ENCODE measurements at places on chromosomes 3 and 15. TPM values are rescaled to one million over a fixed set of nuclear protein-coding genes. Genes with fewer than 3 reads are reported as not detected.

GRCh38 chr15:91302588-91303439 lies 202.8 kb downstream of the SV2B start:
- no peak for DNase-seq

- no peak for DNase-seq
Observed at GRCh38 chr15:81758818-81759284, 287.0 kb downstream of the MEX3B start.

DNA sequence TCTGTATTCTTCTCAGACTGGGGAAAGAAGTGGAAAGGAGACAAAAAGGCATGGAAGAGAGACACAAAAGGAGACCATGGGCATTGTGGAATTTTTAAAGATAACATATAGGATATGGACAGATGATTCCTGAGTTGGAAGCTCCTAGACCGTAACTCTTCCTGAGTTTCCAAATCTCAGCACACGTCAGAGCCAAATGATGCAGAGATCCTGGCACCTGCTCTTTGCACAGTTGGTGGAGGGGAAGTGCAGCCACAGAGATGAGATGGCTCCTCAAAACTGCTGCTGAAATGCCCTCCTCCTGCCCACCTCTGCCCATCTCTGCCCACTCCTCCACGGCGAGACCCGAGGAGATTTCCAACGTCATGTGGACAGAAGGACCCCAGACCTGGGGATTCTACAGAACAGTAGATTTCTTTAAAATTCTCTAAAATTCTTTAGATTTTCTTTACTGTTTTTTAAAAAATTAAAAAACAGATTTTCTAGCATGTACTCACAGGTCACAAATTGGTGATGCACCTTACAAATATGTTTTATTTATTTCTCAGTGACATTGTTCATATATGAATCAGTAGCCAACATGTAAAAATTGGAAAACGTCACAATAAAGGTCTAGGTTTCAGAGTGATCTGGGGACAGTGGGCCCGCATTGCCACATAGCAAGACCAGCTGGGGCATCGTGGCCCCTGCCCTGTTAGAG lies 8.1 kb downstream of the CPN2 start:
- no peak for DNase-seq

DNA sequence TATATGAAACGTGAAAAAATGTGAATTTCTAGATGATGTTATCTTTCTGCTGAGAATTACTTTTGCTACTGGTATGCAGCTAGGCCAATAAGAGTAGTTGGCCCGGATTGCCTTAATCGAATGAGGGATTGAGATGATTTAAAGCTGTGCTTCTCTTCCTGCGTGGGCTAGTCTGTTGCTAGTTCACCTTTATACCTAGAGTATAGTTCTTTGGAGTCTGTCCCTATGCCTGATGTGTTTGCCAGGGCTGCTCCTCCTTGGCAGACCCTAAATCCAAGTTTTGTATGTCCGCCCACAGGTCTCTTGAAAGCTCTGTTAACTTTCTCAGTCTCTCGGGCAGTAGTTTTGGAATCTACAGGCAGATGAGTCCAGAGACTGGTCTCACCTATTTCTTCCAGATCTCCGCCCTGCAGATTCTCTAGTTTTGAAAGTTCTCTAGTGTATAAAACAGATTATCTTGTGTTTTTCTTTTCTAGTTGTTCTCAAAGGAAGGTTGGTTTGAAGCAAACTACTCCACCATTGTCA lies 64.9 kb downstream of the MEF2A start:
- DNase-seq = no peak

DNA sequence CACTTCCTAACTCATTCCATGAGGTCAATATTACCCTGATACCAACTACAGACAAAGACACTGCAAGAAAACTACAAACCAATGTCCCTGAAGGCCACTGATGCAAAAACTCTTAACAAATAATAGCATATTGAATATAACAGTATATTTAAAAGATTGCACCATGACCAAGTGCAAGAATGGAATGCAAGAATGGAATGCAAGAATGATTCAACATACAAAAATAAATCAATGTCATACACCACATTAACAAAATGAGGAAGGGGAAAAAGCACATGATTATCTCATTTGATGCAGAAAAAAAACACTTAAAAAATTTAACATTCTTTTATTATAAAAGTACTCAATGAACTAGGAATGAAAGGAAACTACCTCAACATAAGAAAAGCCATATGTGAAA lies 463.1 kb upstream of the NECTIN3 start:
- no peak for DNase-seq

DNA sequence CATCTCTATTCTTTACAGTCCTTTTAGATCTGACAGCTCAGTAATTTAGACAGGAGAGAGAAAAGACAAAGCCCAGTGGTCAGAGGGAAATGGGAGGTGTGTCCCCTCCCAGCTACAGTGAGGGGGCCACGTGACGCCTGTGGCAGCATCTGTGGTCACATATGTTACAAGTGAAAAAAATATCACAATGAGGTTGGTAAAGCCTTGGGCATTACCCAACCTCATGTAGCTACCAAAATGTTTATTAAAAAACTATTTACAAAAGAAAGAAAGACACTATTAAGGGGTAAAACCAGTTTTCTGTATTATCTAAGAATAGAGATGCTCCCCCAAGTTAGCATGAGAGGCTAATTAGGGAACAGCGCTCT lies 42.9 kb upstream of the PLCL2 start:
- no peak for DNase-seq

DNA sequence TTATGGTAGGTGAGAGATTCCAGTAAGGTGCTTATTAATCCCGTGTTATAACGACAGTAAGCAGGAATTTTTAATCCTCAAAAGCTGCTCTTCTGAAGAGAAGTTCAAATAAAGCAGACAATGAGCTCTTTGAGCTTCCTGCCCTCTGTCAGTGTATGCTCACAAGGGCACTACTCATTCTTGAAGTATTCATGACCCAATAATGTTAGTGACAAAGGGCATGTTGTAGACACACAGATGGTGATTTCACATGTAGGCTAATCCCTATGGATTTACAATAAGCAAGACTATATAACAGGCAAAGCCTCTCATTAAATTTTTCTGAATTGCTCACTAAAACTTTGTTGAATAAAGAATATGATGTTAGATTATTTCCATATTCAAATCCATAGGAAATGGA lies 578.6 kb downstream of the RSL24D1 start:
- DNase-seq = no peak

- DNase-seq = no peak
Observed at GRCh38 chr3:194249323-194250097, 101.6 kb downstream of the CPN2 start.

DNA sequence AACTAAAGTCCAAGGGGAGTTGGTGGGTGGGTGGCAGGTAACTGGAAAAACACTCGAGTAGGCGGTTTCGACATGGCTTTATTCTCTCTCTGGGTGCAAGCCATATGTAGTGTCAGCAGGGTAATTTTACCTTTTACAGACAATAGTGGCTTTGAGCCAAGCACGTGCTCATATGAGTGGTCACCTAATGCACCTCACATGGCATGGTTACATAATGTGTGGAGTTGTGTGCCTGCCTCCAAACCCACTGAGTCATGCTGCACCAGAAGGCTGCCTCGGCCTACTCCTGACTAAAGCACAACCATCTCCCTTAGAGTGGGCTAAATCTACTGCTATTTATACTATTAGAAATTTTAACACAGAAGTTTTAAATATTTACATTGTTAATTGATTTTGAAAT lies 16.5 kb downstream of the CCRL2 start:
- DNase-seq = no peak

GAP43 gene
- not detected for total RNA-seq

NLGN1 gene
- not detected for total RNA-seq

All from activated B cell treated with CpG ODN at 0.5 μM for 24 hours (primary cell).